A549 treated with DMSO at 1 μM for 4 hours (cell line): ENCODE measurements at places on chromosomes 2 and 18. TPM values are rescaled to one million over a fixed set of nuclear protein-coding genes. Genes with fewer than 3 reads are reported as not detected.

Gene GAL3ST2
- 0.23 to 0.40 TPM (median 0.34 TPM) in 4 of 5 replicates, not detected in the other for total RNA-seq

Gene MAPK4
- total RNA-seq: 0.02 to 0.17 TPM (median 0.07 TPM) in 5 replicates

Gene ATP8B1
- total RNA-seq: 9.9 to 13.9 TPM (median 10.6 TPM) in 5 replicates

Gene TMEM18
- total RNA-seq: 32.7 to 50.6 TPM (median 45.9 TPM) in 5 replicates

Gene ALLC
- total RNA-seq: 0.05 TPM in 1 of 5 replicates, not detected in the others
